NCI-H748 treated with DMSO at 0.1 percent for 48 hours (cell line): ENCODE measurements at places on chromosomes 5 and 9.

DNA sequence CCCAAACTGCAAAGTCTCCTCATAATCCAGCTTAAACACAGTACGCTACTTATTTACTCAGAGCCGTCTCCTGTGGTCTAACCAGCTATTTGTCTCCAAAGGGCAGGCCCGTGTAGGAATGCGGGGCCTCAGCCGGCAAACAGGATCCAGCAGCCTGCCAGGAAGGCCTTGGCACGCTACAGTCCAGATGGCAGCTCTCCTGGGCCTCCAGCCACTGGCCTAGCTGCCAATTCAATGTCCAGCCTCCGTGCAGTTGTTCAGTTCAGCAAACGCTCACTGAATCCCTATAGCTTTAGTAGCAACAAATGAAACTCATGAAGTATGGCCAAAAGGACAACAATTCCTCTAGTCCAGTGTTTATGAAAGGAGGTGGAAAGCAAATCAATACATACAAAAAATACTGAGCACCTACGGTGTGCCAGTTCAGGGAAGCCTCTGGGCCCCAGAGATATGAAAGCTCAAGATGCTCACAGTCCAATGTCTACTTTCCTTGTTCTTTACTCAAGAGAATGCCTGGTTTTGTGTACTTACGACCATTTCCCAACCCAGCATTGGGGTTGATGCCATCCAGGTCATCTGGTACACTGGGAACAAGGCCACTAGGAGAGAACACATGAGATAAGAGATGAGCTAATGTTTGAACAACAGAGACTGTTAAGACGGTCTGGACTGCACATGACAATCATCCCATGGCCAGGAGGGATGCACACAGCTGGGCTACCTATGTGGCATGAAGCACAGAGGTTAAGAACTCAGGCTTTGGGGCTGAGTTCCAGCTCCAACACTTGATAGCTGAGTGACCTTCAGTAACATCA is 8.3 kb downstream of the CDK5RAP2 start:
- DNase-seq: no peak

GRCh38 chr5:129399069-129399468 is 61.0 kb upstream of the ADAMTS19 start:
- no peak for DNase-seq

DNA sequence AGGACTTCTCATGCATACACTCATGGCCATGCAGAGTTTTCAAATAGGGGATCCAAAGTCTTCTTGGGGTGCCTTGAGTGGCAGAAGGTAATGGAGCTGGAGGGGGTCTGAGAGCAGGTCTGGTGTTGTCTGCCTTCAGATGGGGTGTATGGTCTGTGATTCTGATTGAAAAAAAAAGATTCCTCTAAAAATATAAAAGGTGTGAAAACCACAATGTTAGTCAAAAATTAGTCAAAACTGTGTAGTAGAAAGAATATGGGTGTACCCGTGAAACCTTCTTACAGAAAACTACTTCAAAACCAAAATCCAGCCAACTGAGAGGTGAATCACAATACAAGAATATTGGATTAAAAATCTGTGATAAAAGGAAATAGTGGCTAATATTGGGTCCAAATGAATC is 20.1 kb downstream of the DOCK2 start:
- no peak for DNase-seq

DNA sequence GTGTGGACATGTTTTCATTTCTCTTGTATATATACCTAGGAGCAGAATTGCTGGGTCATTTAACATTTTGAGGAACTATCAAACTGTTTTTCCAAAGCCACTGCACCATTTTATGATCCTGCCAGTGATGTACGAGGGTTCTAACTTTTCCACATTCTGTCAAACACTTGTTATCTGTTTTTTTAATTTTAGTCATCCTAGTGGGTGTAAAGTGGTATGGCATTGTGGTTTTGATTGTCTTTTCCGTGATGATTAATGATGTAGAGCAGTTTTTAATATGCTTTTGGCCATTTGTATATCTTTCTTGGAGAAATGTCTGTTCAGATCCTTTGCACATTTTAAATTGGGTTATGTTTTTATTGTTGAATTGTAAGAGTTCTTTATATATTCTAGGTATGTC is 107.0 kb downstream of the MELK start:
- no peak for DNase-seq

- DNase-seq: no peak
These were observed 215.6 kb upstream of the CLINT1 start for GRCh38 chr5:158074597-158074991.

- no peak for DNase-seq
These were observed 15.4 kb downstream of the NIPSNAP3B start for GRCh38 chr9:104779334-104779733.

GRCh38 chr5:103422756-103423155 is 139.8 kb downstream of the NUDT12 start:
- no peak for DNase-seq

DNA sequence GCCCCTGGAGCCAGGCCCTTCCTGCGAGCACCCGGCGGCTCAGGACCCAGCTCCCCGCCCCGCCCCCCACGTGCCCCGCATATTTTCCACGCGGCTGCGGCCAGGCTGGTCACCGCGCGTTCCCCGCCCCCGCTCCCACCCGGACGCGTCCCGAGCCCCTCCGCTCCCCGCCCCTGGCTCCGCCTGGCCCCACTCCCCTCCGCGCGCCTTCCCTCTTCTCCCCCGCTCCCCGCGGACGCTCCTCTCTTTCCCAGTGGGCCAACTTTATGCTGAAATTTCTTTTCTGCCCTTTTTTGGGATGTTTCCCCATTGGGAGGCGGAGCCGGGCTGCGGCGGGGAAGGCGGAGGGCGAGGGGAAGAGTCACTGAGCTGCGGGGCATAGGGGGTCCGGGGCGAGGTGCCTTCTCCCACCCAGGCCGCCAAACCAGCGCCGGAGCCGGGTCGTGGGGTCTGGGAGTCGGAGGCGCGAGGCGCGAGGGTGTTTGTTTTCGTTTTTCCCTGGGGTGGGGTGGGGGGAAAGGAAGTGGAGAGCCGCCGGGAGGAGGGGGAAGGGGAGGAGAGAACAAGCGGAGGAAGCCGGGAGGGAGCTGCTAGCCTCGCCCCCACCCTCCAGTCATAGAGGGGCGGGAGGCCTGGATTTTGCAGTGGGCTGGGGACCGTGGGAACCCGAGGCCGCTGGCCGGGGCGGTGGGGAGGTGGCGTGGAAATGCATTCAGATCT is 1.0 kb upstream of the TPM2 start:
- DNase-seq: no peak

DNA sequence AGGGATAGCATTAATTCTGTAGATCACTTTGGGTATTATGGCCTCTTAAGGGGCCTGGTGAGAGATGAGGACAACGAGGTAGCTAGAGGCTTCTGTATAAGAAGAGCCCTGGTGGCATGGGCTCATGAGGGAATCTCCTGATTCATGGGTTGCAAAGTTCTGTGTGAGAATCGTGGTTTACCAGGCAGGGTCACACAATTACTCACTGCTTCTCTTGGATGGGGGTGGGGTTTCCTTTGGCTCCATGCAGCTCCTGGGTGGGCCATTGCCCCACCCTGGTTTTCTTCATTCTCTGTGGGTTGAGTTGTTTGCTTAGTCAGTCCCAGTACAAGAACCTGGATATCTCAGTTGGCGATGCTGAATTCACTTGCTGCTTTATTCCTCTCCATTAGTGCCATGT is 30.9 kb upstream of the TNFSF15 start:
- DNase-seq: no peak

DNA sequence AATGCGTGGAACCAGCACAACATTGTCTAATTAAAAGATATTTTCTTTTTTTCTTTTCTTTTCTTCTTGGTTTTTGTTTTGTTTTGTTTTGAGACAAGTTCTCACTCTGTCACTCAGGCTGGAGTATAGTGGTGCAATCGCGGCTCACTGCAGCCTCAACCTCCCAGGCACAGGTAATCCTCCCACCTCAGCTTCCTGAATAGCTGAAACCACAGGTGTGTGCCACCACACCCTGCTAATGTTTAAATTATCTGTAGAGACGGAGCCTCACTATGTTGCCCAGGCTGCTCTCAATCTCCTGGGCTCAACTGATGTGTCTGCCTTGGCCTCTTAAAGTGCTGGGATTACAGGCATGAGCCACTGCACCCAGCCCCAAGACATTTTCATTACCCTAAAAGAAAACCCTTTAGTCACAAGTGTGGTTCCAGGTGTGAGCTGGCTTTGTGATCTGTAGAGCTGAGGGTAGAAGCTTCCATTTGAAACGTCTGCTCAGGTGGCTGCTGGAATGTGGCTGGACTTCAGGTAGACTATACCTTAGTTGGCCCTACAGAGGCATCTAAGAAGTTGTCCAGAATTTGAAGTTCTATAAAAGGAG is 19.1 kb upstream of the NEK6 start:
- no peak for DNase-seq

- DNase-seq: no peak
These were observed 246.9 kb downstream of the CYLC2 start for GRCh38 chr9:103242025-103242424.

DNA sequence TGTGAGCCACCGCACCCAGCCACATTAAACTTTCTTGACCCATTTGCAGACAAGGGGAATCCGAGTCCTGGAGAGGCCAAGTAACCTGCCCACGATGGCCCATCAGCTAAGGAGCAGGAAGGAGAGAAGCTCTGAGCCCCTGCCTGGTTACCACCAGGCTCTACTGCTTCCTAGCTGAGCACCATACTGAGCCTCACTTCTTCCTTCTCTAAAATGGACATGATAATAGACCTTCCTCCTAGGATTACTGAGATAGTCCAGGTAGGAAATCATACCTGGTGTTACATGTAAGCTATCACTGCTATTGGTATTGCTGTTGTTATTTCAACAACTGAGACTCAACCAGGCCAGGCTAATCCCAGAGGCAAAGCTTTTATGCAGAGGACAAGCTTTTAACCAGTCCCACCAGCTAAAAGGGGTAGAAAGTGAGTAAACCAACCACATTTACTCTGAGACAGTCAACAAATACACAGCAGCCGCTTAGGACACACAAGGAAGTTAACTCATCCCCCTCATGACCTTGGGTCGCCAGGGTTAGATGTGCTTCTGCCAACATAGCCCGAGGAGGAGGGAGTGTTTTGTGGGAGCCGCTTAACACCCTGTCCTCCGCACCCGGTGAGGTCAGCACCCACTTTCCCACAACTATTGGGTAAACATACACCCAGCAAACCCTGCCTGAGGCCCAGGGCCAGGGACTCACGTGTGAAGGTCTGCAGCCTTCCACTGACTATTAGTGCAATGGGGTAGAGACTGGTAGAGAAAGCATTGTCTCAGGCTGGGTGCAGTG is 20.6 kb upstream of the PTGES start:
- DNase-seq: no peak

- DNase-seq: no peak
These were observed 213.3 kb upstream of the FBXL7 start for GRCh38 chr5:15286650-15287049.
